Activated gamma-delta T cell (primary cell): ENCODE measurements at places on chromosomes 4 and X.

DNA sequence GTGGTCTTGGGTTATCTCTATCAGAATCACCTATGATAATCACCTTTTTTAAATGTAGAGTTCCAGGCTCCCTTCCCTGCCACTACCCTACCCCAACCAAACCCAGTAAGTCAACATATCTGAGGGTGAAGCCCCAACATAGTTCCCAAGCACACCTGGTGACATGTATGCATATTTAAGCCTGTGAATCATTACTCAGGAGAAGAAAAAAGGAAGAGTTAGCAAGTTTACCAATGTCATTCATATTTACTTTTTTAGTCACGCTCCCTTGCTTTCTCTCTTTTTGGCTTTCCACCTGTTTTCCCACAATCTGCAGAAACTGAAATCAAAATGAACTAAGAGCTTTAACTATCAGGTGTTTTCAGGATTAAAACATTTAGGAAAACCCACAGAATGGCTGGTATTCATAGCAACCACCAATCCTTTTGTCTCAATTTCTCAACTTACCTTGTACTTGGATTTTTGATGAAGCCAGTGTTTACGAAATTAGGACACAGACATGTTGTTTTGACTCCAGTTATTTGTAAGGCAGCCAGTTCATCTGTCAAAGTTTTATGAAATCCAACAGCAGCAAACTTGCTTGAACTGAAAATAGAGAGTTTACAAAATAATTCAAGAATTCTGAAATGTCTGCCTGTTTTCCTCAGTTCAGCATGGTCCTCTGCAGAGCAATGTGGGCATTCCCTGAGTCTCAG, 34.0 kb downstream of the HSD17B11 start:
- DNase-seq = no peak

DNA sequence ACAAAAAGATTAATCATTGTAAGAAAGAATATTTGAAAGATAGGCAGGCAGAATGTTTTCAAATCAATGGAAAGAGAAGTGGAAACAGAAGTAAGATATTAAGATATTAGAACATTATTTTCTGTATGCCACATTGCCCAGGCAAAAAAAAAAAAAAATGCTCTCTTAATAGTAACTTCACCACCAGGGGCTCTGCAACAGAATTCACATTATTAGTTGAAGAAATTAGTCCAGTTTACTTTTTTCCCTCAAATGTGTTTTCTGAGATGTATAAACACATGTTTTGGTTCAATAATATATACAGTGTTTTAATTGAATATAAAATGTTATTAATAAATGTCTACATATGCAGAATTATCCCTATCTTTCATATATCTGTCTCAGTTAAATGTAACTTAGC, 78.0 kb upstream of the ADAD1 start:
- no peak for DNase-seq

DNA sequence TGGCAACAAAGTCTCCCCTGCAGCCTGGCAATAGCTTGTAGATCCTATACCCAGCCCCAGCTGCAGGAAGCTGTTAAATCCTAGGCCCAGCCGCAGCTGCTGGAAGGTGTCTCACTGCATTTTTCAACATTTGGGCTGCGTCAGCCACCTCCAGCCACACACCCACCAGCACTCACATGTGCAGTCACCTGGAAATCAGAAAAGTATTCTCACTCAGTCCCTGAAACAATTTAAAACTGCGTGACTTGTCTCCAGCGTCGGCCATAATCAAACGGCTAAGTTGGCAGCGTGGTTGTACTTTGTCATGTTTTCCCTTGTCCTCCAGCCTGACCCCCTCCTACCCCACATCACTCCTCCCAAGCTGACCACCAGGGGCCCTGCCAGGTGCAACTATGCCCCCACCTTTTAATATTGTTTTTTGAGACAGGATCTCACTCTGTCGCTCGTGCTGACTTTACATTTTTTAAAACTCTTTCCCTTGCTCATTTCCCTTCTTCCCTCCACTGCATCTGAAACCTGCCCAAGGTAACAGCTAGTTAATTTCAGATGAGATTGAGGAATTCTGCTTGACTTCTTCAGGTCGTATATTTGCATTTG, 97.2 kb upstream of the FRG1 start:
- DNase-seq = no peak

DNA sequence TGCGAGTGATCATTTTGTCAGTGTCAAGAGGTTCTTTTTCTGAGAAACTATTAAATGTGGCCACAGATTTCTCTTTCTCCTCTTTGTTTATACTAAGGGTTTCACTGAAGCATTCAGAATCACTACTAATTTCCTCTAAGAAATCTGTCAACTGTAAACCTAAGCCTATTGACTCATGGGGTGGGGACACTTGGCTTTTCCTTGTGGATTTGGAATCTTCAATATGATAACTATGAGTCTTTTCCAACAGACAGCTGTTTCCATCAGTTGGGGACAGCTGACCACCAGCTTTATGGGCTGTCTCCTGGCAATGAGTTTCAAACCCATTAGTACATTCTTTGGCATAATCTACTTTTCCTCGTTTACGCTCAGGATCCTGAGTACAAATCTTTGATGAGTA, 13.8 kb downstream of the PGRMC1 start:
- no peak for DNase-seq

DNA sequence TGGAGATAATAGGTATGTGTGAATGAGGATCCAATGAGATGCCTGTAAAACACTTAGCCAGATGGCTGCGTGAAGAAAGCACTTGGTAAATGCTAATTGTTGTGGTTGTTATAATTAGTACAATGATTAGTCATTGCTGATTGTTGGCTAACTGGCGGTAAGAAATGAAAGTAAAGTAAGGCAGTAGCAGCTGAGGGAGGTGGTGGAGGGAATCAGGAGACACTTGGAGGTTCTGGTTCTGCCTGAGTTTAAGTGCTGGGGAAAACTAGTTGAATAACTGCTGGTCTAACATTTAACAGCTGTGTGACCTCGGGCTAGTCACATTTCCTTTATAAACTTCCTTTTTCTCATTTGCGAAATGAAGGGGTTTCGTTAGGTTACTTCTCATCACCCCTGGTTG, 30.9 kb downstream of the CD38 start:
- DNase-seq = no peak

DNA sequence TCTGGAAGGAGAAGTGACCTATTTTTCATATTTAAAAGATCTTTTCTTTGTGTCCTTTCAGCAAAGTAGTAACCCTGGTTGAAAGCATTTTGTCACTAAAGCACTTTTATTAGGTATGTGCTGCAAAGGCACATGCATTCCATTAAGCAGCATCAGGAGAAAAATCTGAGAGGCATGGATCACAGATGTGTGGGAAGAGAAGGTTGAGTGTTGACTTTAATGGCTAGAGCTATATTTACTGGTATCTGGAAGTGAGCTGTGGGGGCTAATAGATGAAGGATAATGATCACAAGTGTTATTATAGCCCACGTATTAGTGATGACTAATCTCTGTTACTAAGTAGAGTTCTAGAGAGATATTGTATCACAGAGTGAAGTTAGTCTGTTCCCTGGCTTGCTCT, 1520.7 kb downstream of the ARAP2 start:
- no peak for DNase-seq

DNA sequence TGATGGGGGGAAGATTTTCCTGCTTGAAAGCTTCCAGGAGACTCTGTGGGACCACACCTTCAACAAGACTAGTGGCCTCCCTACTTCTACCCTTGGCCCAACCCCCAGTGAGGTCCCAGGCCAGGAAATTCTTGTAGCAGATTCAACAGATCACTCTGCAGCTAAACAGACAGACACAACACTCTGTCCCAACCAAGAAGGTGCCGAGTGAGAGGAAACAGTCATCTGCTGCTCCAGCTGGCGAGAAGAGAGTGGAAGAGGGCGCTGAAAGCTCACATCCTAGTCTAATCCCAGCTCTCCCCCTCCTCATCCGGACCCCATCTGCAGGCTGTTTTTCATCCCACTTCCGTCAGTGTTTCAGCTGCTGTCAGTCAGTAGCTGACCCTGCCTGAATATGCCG, 63.4 kb downstream of the CHRDL1 start:
- DNase-seq = no peak

DNA sequence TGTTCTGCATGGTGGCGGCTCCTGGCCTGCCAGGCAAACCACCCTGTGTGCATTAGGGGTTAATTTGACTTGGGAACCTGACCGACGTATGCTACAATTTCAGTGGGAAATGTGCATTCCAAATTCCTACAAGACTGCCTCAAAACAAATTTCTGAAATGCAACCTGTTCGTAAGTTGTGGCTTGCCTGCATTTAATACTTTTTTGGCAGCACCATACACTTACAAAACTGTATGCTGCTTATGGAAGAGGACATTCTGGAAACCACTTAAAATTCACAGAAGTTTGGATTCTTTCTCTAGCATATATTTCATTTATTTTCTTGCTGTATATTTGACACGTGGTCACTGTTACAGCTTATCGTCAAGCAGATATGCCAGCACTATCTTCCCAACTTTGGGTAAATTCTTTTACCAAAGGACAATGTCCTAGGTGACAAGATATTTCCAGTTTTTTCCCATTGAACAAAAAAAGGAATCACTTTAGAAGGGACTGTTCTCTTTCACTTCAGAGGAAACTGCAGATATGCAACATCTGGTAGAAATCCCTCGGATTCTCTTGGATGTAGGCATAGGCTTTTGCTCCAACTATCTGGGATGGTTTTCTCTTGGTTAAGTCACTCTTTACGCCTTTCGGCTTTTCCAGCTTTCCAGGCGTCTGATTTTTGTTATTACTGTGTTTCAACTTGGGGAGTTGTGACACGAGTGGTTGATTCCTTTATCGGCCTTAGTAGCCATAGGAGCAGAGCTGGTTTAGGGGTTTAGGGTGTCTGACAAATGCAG, 9.7 kb upstream of the TENM3 start:
- DNase-seq = no peak

- no peak for DNase-seq
These were observed 119.3 kb upstream of the CLNK start for GRCh38 chr4:10803713-10804343.

DNA sequence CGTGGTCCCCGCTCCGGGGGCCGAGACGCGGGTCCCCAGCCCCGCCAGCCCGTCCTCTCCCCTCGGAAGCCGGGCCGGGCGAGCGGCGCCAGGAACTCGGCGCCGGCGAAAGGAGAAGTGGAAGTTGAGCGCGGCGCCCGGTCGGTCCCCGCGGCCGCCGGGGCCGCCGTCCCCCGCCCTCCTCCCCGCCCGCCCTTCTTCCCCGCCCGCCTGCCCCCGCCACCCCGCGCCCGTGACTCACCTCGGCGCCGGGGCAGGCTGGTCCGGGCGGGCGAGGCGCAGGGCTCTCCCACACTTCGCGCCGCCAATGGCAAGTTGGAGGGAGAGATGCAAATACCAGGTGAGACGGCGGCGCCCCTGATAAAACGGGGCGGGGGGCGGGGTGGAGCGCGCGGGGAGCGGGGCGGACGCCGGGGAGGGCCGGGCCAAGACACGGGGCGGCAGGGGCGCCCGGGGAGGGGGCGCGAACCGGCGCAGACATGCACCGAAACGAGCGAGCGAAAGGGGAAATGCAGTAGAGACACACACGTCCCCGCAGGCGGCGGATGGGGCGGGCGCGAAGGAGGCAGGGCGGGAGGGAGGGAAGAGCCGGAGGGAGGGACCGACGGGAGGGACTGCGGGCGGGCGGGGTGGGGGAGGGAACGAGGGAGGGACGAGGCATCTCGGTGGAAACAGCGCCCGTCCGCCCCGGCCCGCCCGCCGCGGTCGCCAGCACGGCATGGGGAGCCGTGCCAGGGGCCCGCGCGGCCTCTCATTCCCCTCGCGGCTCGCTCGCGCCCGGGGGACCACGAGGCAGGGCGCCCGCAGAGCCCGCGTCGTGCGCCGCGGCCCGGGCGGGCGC, at the start of gene ELF4:
Gene ELF4, minus strand, starts transcription at position 119 of the 841 bp plus-strand sequence. CDS start 29,167 bp downstream, outside the sequence.
- DNase-seq = peak; percentile 57

DNA sequence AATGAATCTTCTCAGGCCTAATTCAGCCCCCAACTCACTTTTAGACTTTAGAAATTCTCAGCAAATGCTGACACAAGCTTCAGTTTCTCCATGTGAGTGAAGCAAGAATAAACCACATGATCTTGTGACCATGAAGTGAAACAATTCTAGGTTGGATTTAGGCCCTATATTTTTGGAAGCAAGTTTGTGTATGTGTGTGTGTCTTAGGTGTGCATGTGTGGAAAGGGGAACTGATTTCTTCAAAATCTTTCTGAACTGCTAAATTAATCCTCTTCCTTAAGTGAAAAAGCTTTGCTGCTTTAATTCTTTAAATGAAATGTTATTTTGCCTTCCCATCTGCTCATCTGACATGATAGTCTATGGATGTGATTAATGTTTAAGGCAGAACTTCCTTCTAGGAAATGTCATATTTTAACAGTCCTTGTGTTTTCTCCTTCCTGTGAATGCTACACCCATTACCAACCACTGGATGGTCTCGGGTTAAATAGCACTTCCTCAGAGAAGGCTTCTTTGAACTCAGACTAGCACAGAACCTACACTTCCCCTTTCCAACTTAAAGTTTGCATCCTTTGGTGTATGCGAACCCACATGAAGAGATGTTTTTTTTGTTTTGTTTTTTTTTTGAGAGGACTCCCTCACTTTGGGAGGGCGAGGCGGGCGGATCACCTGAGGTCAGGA, 1.2 kb upstream of the TMEM144 start:
- no peak for DNase-seq

- no peak for DNase-seq
These were observed 236.9 kb downstream of the DCTD start for GRCh38 chr4:182680234-182680653.

DNA sequence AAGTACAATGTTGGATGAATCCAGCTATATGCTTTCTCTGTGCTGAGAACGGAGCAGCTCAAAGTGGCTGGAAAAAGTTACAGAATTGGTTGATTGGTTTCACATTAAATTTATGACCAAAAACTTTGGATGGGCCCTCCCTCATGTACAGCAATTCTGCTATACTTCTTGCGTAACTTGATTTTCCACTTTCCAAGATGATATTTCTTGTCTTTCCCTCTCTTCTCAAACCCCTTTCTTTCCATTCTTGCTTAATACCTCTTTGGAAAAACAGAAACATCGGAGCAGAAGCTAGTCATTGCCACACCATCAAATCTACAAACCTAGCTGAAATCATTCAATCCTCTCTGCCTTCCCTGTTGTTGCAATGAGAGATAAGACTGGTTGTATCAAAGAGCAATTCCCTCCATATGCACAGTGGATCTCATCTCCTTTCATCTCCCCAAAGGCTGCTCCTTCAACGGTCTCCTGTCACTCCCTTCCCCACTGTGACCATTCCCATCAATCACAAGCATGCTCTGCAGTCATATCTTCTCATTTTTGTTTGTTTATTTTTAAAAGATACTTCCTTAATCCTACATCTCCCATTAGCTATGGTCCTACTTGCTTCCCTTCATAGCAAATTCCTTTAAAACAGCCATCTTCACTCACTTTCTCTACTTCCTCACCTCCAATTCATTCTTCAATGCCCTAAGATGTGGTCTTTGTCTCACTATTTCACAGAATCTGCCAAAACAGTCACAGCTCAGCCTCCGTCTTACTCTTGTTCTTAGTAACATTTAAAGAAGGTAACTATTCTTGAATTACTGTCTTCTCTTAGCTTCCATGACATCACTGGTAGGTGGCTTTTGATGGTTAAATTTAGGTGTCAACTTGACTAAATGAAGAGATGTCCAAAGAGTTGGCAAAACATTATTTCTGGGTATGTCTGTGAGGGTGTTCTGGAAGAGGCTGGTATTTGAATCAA, 145.5 kb downstream of the FAM13A start:
- no peak for DNase-seq
